Esophagus squamous epithelium (tissue), 5 donors: ENCODE measurements at places on chromosomes 12 and 14.

DNA sequence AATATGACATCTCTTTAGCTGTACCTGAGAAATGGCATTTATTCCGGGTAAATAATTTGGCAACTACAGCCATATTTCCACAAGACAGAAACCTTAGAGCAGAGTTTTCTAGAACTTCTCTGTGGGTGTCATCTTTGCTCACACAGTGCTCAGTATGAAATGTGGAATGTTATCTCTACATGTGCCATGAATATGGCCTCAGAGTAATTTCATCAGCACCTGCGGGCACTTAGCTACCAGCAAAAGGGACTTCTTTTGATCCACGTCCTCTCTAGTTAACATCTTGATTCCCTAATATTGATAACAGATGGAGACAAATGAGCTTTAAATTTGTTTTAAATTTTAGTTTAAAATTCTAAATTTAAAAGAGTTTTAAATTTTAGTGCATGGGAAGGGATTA is 2.9 kb upstream of the ATG14 start:
- DNase-seq: no peak

DNA sequence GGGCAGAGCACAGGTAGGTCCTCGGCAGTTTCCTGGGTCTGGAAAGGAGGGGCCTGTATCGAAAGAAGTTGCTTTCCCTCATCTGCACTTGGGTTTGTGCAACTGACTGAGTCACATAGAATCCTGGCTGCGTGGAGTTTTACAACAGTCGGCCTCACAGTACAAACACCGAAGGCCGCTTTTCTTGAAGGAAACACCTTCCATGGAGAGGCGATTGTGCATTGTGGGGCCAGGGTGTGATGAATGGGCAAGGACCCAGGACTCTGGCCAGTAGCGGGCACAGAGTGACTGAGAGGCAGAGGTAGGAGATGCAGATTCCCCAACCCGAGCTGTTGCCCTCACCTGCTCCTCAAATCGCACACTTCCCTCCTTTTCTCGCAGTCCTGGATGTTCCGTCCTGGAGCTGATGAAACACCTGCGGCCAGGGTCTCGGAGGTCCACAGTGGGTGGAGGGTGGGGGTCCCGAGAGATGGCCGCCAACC is 7.7 kb downstream of the CCND2 start:
- DNase-seq: no peak

DNA sequence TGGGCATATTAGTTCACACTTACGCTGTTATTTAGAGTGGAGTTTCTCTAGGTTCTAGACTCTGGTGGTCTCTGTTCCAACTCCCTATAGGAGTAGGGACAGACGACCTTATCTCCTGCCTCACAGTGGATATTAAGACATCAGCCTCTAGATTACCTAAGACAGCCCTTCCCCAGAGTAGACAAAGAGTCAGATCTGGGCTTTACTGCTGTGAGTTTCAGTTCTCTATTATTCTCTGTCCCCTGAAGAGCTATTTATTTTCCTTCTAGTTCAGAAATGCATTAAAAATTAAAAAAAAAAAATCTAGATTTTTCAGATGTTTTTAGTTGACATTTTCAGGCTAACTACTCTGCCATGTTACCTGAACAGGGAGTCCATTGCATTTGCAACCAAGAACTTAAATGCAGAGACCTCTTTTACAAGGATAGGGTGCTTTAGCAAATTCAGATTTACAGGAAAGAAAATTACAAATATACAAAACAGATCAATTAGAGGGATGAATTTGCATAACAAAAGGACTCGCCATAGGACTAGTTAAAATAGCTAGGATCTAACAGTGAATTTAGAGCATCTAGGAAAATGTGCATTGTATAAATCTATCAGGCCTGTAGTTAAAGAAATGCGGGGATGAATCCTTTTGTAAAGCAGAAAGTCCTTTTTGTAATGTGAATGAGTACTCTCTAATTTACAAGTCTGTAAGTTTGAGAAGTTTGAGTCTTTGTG is 381.4 kb downstream of the APAF1 start:
- no peak for DNase-seq

DNA sequence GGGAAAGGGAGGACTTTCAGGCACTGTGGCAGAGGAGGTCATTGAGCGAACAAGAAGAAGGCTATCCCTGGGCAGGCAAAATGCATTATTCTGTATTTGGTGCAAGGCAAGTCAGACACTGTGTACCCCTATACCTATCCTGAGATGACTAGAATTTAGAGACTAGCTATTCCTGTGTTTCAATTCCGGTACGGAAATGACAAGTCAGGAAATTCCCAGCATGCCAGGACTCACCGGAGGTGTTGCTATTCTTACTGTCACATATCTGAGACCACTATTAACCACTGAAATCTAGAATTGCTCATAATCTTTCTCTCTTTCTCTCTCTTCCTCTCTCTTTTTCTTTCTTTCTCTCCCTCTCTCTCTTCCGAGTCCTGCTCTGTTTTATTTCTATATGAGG is 297.1 kb downstream of the PDZRN4 start:
- DNase-seq: no peak

GRCh38 chr12:47909839-47910465 is 5.2 kb upstream of the VDR start:
- DNase-seq: no peak

GRCh38 chr12:57006809-57007475 is 596 bp upstream of the ZBTB39 start:
- no peak for DNase-seq

DNA sequence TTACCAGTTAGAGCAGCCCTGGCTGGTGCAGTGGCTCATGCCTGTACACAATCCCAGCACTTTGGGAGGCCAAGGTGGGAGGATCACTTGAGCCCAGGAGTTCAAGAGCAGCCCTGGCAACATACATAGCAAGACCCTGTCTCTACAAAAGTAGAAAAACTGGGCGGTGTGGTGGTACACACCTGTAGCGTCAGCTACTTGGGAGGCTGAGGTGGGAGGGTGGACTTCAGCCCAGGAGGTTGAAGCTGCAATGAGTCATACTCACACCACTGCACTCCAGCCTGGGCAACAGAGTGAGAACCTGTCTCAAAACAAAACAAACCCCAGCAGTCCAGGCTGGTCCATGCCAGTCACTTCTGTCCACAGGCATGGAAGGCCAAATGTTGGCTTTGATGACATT is 7.4 kb downstream of the COX14 start:
- DNase-seq: no peak

DNA sequence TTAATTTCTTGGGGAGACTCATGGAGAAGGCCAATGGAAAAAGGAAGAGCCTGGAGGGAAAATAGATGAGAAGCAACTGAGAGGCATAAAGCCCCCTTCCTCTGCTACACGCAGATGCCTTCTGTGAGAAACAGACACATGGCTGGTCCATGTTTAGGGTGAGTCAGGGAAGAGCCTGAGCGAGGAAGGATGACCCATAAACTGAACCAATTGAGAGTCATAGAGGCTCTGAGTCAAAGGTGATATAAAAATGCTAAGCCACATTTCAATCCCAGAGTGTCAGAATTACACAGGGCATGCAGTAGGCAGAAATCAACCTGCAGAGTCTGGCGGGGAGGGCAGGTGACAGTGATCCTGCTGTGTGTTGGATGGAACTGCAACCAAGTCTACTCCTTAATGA is 30.1 kb upstream of the NEDD1 start:
- DNase-seq: no peak

DNA sequence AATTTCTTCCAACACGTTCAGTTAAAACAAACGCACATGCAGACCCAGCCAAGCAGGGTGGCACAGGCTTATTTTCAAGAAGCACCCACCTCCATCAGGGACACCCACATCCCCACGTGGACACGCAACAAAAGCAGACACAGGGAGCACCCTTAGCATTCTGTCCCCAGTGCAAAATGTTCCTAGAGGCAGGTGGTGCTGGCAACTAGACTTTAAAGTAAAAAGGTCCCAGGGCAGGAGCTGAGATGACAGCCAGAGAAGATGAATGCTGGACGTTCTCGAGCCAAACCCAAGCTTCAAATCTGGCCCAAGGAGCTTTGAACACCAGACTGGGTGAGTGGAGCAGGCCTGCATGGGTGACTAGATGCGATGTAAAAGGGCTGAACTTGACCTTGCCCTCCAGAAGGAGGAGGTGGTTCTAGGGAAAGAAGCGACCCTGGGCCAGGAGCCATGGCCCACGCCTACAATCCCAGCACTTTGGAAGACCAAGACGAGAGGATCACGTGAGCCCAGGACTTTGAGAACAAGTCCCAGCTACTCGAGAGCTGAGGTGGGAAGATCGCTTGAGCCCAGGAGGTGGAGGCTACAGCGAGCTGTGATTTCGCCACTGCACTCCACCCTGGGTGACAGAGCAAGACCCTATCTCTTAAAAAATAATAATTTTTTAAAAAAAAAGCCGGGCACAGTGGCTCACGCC is 47.3 kb downstream of the KDM2B start:
- DNase-seq: no peak

GRCh38 chr12:102498471-102498870 is 18.1 kb upstream of the IGF1 start:
- no peak for DNase-seq

GRCh38 chr14:27739657-27740156 is 1026.9 kb upstream of the FOXG1 start:
- no peak for DNase-seq

- DNase-seq: no peak
These were observed 40.8 kb downstream of the ANO6 start for GRCh38 chr12:45256721-45257120.

DNA sequence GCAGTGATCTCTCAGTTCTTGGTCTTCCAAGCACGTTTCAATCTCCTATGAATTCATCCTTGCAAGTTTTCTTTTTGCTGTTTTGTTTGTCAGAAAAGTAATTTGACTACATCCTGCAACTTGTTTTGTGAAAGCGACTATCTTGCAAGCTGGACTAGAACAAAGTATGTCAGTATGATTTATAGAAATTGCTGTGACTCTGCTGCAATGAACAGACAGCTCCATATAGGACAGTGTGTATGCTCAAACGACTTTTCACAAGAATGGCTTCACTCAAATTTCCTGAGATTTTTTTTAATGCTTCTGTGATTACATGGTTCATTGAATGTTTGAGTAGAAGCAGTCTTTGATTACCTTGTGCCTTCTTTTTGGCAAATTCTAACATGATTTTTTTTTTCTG is 123.5 kb upstream of the TRHDE start:
- DNase-seq: no peak

DNA sequence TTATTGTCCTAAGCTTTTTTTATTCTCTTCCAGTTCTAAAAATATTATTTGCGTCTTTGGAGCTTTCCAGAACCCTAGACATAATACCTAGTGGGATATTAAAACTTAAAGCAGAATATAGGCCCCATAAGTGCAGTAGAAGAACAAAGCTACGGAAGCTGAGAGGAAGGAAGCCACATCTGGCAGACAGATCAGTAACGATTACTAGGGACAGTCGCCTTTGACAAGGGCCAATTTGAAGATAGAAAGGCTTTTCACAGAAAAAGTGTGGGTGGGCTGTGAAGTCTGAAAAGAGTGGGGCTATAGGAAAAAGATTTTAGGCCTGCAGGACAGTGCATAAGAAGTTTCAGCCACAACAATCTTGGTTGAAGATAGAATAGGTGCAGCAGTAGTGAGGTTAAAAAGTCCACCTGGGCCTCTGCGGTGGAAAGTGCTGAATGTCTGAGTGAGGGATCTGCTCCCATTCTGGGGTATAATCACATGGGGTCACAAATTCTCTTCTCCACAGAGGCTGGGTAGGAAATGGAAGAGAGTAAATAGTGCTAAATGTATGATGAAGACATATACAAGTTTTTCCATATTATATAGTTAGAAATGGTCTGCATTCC is 114.5 kb downstream of the CMAS start:
- DNase-seq: no peak

GRCh38 chr12:85273381-85274314 is 6.4 kb upstream of the ALX1 start:
- DNase-seq: no peak

GRCh38 chr14:96686126-96686525 is 111.1 kb upstream of the VRK1 start:
- no peak for DNase-seq

DNA sequence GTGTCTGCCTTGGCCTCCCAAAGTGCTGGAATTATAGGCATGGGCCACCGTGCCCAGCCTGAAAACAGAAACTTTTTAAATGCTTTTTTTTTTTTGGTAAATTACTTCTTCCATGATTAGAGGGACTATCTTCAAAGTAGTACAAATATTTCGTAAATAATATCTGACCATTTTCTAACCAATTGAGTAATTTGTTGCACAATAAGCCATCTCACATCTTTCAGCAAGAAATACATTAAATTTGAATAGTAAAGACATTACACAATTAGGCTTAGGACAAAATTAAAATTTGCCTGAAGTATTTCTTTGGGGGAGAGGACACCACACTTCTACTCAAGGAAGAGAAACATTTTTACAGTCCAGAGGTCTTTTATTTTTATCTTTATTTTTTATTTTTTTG is 84.7 kb upstream of the STRN3 start:
- DNase-seq: no peak

GRCh38 chr14:99671235-99672224 is 12.6 kb upstream of the CYP46A1 start:
- no peak for DNase-seq

- DNase-seq: no peak
These were observed 421.7 kb downstream of the VRK1 start for GRCh38 chr14:97218691-97219430.

DNA sequence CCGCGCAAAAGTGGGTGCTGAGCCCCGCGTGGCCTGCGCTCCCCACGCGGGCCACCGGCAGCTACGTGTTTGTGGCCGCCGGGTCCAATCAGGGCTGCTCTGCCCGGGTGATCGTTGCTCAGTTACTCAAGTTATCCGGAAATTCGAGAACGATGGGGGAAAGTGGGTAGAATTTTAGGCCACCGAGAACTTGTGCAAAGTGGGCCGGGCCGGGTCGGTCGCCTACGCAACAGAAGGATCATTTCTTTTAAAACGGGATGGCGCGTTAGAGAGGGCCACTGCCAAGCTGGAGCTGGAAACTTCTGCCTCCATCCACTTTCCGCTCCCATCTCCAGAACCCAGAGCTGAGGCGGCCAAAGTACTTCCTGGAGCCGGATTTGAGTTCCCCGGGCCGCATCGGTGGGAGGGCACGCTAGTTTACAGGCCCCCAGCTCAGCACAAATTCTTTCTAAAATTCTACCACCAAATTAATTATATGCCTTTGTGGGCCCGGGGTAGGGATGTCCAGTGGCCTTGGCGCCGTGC is 3.5 kb downstream of the RFX4 start:
- no peak for DNase-seq

DNA sequence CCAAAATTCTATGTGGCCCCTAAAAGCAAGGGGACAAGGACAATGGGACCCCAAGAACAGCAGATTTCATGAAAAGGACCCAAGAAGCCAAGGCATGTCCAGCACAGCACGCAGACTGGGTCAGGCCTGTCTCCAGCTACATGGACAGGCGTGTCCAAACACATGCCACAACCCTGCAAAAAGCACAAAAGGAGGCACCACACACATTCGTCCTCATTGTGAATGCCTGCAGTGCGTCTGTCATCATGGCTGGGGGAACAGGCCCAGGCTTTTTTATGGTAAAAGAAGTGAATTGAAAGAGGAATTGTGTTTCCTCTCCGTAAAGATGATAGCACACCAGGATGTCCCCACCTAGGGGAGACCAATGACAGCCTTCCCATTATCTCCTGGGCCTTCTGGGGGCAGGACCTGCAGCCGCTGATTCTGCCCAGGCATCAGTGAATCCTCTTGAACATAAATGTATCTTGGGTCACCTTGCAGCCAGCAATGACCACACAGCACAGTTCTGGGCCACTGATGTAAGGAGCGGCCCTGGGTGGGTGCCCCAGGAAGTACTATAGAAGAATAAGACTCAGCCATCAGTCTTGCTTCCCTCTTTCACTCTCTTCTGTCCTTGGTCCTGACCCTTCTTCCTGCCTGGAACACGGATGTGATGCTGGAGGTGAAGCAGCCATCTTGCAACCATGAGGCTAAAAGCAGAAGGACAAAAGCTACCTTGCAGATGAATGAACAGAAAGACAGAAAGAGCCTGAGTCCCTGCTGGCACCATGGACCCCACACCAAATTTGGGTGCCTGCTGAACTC is 29.8 kb upstream of the C14orf180 start:
- DNase-seq: no peak
